ENCODE measurements at places on chromosomes 6 and 20. TPM values are rescaled to one million over a fixed set of nuclear protein-coding genes. Genes with fewer than 3 reads are reported as not detected.

The TMEM74B gene
- total RNA-seq: 0.83 TPM

The BMP7 gene
- total RNA-seq: 15.1 TPM

GRCh38 chr20:7650086-7650879 is 290.0 kb downstream of the HAO1 start:
- DNase-seq: peak; percentile 58

The SRMS gene
- total RNA-seq: not detected

DNA sequence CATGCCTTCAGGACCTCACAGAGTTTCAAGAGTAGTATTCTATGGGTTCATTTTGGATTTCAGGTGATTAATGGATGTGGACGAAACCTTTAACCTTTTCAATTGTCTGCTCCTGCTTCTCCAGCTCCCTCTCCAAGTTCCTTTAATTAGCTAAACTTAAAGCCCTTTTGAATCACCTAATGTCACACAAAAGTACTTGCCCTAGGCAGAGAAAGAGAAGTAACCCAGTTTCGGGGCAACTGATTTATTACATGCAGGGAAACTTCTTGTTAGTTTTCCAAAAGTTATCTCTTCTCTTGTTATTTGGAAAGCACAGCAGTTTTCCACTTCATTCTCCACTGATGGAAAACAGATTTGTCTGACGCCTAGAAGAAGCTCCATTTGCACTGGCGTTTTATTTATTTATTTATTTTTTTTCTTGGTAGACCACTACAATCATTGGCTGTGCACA is 407.7 kb upstream of the JARID2 start:
- no peak for DNase-seq

The IL17A gene
- not detected for total RNA-seq

The EEF1E1 gene
- 20.6 TPM for total RNA-seq

The OR2J3 gene
- not detected for total RNA-seq

DNA sequence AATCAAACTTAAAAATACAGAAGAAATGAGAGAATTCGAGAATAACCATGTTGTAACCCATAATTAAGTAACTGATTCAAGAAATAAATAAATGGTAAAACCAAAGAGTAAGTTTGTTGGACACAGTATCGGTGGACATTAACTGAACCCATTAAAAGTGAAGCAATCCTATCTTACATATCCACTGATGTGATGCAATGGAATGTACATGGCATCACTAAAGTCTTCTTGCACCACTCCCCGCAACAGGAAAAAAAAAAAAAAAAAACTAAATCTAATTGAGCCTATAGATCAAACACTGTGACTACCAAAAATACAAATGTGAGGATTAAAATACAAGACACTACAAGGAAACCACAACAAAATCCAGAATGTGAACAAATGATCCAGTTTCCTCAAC is 7.9 kb downstream of the SNX14 start:
- no peak for DNase-seq

DNA sequence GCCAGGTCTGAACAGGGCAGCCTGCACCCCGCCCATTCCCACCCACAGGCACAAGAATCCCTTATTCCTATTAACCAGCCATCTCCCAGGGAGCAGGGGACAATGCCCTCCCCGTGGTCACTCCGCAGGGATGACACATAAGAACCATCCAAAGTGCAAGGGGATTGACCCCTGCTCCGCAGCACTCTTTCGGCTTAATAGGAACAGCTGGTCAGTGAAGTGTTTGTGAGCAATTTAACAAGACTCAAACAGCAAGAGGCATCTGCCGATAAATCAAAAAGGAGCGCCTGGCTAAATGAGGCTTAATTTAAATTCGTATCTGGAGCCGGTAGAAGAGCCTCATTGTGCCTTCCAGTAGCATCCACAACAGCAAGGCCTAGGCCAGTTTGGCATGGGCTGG is 389.4 kb downstream of the RNGTT start:
- no peak for DNase-seq

- no peak for DNase-seq
Measured at GRCh38 chr6:16302721-16303552, 64.5 kb downstream of the GMPR start.

DNA sequence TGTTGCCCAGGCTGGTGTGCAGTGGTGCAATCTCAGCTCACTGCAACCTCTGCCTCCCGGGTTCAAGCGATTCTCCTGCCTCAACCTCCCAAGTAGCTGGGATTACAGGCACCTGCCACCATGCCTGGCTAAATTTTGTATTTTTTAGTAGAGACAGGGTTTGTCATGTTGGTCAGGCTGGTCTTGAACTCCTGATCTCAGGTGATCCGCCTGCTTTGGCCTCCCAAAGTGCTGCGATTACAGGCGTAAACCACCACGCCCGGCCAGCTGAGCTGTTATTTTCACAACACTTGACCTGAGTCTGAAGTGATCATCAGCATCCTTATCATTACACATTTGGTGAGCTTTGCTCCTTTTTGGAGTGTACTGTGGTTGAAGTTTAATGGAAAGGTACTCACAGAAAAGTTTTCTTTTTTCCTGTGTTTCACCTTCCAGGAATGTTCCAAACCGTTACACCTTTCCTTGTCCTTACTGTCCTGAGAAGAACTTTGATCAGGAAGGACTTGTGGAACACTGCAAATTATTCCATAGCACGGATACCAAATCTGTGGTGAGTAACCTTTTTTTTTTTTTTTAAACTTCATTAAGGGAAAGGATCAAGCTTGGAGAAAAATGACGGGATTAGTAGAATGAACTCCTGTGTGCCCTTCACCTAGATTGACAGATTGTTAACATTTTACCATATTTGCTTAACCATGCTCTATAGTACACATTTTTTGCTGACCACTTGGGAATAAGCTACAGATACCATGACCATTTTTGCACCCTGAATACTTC is 9.7 kb downstream of the RNF114 start:
- DNase-seq: no peak

DNA sequence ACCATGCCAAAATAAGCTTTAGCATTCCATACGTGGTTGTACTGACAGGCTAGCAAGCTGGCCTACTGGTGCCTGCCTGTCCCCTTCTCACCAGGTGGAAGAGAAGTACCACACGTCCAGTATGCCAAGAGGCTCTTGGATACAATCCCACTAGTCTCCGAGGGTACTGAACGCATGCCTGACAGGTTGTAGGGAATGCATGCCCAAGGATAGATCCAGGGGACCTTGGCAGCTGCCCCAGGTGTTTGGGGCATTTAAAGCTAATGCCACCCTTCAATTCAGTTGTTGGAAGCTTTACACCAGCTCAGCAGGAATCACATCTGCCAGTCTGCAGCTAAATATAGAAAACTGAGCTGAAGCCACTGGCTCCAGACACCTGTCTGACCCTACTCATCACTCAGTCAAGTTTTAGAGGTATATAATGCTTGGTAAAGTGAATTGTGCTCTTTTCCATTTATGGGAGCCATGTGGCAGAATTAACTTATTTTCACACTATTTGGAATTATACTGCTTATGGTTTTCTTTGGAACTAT is 4.9 kb downstream of the TUBB2B start:
- DNase-seq: peak; percentile 30

The APOBEC2 gene
- 245 TPM for total RNA-seq

DNA sequence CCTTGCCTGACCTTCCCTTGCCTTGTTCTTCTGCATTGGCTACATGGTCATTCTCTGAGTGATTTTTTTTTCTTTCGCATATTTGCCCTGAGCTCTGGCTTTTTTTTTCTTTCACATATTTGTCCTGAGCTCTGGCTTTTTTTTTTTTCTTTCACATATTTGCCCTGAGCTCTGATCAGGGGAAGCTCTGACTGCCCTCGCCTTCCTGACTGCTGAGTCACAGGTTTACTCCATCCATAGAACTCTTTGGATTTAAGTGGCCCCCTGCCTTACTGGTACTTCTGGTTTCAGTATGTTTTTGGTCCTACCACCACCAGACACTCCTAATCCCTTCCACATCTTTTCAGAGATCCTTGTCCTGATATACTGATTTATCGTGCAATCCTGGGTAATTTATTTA is 201.1 kb downstream of the OGFRL1 start:
- DNase-seq: no peak

The SYTL3 gene
- 4.2 TPM for total RNA-seq

DNA sequence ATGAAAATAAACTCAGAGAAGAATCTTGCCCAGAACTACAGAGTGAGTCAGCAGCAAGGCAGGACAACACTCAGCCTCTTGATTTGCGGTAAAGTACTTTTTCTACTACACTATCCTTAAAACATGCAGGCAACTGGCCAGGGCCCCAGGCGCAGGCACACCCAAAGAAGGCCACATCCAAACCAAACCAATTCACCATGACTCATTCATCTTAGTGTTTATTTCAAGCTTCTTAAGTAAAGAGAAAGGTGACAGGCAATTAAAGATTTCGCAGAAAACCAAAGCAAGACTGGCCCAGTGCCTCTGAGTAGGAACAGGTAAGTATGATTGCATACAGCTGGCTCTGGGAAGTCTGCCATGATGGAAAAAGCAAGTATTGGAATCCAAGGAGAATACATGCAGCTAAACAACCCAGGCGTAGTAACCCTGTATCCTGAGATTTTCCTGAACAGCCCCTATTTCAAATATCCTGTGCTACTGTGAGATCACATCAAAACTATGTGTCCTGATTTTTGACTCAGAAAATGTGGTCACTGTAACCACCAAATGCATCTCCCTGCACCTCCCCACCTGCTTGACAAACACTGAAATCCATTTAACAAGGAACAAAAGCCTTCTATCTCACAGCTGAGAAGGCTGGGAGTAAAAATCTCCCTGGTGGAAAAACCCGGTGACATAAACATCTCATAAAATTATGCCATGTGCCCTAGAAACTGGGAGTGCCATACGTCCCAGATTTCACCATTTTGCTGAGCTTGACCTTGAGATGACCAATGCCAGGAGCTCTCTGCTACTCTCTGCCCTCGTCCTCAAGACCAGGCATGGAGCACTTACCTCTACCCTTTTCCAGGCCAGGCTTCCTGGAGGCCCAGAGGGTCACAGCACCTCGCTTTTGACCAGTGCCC is 12.4 kb downstream of the WFDC3 start:
- peak; percentile 95 for DNase-seq

The GFOD1 gene
- 96.3 TPM for total RNA-seq

The DEF6 gene
- total RNA-seq: 2.2 TPM

The SLC26A8 gene
- not detected for total RNA-seq

DNA sequence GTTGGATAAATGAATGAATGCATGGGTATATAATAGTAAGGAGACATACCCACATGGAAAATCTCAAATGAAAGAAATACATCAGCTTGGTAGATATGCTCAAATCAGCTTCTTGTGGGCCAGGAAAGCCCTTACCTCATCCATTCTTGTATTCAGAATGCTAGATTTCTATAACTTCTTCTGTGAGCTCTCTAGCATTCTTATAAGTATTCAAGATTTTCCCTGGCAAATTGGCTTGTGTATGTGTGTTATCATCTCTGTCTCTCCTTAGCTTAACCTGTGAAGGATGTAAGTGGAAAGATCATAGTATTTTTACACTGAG is 100.8 kb downstream of the OR2B2 start:
- DNase-seq: no peak

DNA sequence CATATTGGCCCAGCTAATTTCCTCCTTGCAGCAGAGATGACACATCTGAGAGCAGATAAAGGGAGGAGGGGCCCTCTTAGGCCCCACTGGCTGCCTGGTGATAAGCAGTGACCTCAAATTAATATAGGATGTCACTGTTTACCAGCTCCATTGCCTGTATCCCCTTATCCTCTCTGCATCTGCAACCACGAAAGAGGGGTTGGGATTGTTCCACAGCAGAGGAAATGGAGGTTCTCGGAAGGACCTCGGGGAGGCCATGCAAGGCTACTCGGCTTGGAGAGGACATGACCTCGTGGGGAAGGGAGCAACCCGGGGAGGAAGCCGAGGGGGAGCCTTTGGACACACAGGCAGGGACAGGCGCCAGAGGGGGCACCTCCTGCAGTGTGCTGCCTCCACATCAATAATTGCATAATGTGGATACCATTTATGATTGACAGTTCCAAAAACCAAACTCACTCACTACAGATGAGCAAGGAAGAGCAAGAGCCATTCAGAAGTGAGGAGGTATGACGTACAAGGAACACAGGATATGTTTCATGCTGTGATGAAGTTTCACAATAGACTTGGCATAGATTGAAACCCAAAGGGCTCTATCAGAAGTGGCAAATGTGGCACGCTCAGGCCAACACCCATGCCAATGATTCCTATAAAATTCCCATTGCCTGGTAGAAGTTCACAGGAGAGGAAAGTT is 177.2 kb upstream of the RNF24 start:
- no peak for DNase-seq

DNA sequence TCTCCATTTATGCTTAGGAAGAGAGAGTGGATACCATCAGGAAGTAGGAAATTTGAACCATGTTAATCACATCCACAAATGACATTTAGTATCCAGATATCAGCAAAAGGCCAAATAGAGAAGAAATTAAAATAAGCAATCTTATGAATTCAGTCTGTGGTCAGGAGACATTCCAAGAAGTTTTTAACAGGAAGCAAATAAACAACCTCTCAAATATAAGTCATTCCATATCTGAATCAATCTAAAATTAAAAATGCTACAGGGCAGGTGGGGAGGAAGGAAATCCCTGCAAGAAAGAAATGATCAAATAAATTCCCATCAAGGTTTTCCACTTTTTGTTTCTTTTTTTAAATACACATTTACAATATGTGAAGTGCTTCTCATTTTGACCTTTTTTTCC is 520.6 kb downstream of the LMBRD1 start:
- no peak for DNase-seq

The ATF6B gene
- total RNA-seq: 15.3 TPM

The C20orf141 gene
- total RNA-seq: not detected
